ENCODE measurements at places on chromosomes 3 and 15. TPM values are rescaled to one million over a fixed set of nuclear protein-coding genes. Genes with fewer than 3 reads are reported as not detected.

GRCh38 chr15:70435369-70435768 is 328.0 kb downstream of the UACA start:
- DNase-seq = no peak

GOLGA6L6 gene
- total RNA-seq = not detected

DPPA2 gene
- not detected for total RNA-seq

DNA sequence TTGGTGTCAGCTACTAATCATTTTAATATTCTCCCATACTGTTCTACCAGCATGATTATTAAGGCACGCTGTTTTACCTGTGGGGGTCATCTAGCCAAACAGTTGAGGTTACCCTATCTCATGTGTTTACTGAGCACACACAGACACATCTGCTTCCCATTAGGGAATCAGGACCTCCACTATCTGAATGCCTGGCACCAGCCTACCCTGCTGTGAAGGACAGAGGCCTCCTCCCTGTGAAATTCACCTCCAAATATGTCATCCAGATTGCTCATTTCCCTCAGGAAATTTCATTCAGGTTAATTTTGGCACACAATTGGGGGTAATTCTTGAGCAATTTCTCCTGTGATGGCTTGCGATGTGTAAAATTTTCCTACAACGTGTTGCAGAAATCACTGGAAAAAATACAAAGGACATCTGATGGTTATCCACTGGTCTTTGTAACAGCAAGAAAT is 155.6 kb upstream of the NR2E3 start:
- DNase-seq = no peak

DNA sequence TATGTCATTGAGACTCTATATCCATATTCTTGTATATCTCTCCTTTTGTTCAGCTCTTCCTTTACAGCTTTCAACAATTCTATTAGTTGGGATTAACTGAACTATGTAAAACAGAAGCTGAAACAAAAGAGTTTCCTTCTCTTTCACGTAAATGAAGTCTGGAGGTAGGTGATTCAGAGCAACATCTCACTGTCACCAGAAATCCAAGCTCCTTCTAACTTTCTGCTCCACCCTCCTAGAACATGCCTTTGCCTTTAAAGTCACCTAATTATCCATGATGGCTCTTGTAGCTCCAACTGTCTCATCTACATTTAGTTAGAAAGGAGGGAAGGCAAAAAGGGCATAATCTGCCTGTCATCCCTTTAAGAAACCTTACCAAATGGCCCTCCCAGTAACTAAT is 458.2 kb upstream of the MDFIC2 start:
- DNase-seq = no peak

- DNase-seq = no peak
Measured at GRCh38 chr15:59419170-59419569, 18.8 kb upstream of the FAM81A start.

- DNase-seq = no peak
Measured at GRCh38 chr3:145716519-145716918, 444.5 kb downstream of the PLOD2 start.

ARPP21 gene
- total RNA-seq = not detected

PLCB2 gene
- total RNA-seq = 3.2 TPM

DNA sequence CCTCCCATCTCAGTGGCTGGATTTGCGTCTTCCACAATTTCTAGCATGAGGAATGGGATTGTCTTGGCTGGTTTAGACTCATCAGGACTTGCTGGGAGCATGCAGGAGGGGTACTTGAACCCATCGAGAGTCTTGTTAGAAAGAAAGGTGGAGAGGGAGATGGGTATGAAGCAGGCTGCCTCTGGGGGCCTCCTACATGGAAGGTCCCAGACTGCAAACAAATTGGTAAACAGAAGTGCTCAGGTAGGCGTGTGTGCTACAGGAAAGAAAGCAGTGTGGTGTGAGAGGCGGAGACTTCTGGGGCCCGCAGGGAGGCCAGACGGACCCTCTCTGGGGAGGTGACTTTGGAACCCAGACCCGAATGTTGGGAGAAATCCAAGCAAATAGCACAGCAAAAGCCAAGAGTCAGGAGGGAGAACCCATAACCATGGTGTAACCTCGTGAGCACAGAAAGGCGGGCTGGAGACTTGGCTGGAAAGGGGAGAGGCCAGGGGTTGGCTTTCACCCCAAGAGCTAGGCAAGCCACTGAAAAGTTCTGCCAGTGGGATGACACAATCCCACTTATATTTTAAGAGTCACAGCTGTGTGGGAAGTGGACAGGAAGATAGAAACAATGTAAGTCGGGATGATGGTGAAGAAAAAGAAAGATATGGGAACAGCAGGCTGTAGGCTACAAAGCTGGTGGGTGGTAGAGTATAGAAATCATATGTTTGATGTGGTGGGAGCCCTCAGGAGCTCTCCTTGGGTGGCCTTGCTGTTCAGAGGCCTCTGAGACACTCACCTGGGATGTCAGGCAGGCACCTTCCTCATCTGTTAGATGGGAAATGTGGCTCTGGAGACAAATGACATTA is 130.1 kb upstream of the PRR20G start:
- no peak for DNase-seq

DNA sequence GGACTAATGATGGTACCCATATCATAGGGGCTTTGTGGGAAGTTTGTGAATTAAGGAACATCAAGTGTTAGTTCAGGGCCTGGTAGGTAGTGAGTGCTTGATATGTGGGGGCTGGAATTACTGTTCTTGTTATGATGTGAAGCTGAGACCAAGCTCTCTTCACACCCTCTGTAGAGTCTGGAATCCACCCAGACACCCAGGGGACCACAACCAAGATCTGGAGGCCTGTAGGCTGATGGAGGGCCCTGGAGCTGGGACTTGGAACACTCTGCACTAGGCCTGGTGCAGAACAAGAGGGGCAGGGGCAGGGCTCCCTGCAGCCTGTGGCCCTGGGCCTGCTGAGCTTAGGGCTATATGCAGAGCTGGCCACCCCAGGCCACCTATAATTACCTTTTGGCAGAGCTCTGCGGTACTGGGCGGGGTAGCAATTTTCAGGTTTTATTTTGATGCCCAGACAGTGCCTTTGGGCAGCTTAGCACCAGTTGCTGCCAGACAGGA is 13.1 kb upstream of the PRKCD start:
- no peak for DNase-seq

DNA sequence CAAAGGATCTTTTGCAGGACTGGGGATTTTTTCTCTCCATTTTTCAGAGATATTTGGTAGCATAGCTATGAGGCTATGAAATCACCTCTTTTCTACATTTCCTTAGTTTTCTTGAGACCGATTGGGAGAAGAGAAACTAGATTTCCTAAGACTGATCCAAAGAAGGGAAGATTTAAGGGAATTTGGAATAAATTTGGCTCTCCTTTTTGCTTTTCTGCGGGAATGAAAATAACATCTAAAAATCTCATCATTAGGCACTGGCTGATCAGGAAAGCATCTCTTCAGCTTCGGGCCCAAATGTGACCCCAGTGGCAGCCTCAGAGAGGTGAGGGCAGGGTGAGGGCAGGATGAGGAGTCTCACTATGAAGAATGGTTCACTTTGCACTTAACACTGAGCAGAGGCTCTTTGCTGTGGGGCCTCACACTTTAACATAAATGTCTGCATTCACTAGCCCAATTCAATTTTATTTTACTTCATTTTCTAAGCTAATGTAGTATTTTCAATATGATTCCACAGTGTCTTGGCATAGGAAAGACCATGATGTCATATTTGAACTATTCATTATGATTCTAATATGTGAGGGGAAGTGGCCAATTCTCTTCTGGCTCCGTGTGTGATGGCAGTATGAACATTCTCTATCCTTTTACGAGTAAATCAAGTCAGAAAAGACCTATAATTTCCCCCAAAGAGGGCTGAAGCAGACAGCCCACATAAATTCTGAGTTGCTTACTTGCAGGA is 193.2 kb downstream of the MEX3B start:
- DNase-seq = no peak

DNA sequence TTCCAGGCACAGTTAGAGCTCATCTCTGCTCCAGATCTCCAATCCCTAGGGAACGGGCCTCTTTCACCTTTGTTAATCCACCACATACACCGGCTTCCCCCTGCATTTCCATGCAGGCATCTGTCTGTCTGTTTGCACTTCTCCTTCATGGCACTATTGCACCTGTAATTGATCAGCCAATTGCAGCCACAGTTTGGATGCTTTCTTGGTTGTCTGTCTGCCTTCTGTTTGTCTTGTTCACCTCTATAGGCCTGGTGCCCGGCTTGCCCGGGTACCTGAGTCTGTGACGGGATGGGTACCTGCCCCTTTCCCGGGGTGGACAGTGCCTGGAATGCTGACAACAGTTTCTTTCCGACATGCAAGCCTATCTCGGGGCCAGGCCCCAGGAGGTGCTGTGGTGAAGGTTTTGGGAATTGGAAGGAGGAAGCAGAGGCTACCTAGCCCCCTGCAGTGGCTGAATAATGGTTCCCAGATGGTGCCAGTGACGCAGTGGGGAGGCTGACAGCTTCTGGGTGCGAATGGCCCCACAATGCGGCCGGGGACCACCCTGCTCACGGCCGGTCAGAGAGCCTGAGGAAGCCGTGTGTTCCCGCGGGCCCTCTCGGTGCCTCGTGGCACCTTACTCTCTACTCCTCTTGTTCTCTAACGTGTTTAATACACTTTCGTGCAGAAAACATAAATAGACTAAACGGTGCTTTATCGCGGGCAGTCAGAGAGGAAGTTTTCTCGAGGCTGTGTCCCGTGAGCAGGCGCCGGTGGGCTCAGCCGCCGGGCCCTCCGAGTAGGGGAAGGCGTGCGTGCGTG is 31.3 kb upstream of the RAB6B start:
- peak; percentile 15 for DNase-seq

WNT5A gene
- total RNA-seq = 1.3 TPM

GRCh38 chr15:64851503-64851840 is 9.8 kb downstream of the PLEKHO2 start:
- no peak for DNase-seq

DNA sequence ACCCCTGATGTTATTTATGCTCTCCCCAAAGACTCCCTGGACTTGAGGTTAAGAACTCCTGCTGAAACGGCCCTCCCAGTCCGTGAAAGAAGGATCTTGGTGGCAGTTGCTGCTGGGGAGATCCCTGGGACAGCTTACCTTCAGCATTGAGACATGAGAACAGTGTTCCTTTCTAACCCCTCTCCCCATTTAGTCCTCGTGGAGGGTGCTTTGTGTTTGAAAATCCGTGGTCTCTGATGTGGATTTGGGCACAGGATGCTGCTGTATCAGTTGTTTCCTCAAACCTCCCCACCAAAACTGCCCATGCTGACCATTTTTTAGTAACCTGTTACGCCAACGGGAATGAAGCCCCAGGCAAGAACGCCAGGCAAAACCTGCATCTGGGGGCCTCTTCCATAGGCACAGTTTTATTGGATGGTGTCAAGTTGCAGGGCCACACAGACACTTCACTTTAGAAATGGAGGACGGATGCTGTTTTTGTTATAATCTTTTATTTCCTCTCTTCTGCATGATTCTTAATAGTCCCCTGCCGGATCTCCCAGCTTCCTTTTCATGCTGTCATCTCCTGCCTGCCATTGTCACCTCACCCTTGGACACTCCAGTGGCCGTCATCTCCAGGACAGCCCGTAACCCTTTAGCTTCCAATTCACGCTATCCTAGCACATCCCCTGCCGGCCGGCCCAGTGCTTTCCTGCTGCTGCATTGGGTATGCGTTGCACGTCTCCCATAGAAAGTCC is 31.7 kb upstream of the CEMIP start:
- no peak for DNase-seq

DNA sequence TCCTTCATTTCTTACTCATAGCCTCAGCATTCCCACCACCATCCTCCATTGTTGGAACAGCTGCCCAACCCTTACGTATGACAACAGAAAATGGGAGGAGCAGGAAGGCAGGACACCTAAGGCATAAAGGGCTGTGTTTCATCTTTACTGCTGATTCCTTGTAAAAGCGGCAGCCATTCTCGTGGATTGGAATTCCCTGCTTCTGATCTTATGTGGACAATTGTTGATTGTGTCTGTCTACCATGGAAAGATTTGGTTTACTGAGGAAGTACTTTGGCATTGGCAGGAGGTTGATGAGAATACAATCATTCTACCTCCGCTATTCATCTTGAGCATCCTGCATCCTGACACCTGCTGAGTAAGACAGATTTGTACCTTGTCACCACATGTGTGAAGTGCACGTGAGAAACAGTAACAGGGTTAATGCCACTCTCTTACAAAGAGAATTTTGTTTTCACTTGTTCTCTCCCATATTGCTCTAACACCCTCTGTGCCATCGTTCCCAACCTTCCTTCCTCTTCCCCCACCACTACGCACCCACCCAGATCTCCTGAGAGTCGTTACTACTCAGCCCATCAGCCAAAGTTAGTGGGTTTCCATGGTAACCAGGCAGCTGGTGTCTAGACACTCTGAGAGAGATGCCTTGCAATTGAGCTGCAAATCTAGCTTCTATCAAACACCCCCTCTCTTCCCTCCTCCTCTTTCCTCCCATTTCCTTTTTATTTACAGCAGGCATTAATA is 75.7 kb downstream of the GAP43 start:
- DNase-seq = no peak

All from SK-MEL-5 (cell line).